ENCODE measurements at places on chromosomes 13 and 19.

- DNase-seq: peak; percentile 26
These were observed 1.2 kb downstream of the BRCA2 start for GRCh38 chr13:32316501-32316900.

DNA sequence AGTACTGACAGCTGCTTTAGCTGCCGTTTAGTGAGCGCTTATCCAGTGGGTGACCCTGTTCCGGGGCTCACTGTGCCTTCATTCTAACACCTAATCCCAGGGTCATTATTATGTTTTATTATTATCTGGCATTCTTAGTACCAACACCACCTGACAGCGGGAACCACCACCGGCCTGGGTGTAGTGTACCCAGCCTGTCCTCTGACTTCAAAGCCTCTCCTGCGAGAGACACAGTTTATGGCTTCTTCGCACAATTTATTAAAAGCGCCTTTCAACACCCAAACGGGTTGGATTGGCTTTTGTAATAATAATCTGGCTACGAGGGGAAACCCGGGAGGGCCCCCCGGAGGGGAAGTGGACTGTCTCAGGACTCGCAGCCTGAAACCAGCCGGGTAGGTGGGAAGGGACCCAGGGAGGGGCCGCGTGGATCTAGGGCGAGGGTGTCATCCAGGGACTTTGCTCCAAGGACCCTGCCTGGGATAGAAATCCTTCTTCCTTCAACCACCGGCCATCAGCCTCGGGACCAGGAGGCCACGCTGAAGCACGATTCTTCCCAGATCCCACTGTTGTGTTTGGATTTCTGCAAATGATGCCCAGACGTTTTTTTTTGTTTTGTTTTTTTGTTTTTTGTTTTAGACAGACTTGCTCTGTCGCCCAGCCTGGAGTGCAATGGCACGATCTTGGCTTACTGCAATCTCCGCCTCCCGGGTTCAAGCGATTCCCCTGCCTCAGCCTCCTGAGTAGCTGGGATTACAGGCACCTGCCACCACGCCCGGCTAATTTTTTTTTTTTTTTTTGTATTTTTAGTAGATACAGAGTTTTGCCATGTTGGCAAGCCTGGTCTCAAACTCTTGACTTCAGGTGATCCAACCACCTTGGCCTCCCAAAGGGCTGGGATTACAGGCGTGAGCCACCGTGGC, 1.6 kb upstream of the ZBTB7A start:
- DNase-seq: peak; percentile 43

GRCh38 chr13:100542826-100543156, 45.8 kb downstream of the GGACT start:
- DNase-seq: peak; percentile 44

- peak; percentile 90 for DNase-seq
These were observed 14.3 kb downstream of the ZBTB7A start for GRCh38 chr19:4052114-4052992.

DNA sequence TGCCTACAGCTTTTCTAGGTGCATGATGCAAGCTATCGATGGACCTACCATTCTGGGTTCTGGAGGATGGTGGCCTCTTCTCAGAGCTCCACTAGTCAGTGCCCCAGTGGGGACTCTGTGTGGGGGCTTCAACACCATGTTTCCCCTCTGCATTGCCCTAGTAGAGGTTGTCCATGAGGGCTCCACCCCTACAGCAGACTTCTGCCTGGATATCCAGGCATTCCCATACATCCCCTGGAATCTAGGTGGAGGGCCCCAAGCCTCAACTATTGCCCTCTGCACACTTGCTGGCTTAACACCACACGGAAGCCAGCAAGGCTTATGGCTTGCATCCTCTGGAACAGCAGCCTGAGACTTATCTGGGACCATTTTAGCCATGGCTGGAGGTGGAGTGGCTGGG, 1299.9 kb upstream of the MIR17HG start:
- DNase-seq: no peak

DNA sequence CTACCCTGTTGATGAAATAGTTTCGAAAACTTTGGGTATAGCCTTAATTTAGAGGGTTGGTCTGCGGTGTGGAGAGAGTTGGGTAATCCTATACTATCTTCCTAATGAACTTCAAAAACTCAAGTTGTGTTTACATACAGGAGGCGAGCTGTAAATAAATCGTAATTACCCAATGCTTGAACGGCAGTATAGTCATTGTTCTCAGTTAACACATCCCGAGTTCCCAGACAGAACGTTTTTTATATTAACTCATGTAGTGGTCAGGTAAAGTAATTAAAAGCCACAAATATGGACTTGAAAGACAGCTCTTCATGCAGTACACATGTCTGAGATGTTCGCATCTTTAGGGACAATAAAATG, 1.5 kb downstream of the PDS5B start:
- DNase-seq: no peak

- DNase-seq: no peak
These were observed 11.2 kb upstream of the COMP start for GRCh38 chr19:18802354-18802753.

DNA sequence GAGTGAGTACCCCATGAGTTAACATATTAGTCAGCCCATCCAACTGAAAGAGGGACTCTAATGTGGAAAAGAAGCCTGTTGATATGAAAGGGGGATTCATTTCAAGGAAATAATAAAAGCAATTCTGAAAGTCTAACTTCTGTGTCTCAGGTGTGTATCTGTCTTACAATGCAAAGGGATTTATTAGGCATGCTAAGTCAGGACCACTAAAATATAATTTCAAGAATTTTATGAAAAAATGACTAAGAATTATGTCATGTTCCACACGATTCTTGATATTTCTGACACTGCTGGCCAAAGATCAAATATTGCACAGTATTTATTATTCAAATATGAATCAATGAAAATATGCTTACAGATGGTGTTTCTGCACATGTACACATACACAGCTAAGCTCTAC, 130.8 kb downstream of the KLF12 start:
- DNase-seq: no peak

DNA sequence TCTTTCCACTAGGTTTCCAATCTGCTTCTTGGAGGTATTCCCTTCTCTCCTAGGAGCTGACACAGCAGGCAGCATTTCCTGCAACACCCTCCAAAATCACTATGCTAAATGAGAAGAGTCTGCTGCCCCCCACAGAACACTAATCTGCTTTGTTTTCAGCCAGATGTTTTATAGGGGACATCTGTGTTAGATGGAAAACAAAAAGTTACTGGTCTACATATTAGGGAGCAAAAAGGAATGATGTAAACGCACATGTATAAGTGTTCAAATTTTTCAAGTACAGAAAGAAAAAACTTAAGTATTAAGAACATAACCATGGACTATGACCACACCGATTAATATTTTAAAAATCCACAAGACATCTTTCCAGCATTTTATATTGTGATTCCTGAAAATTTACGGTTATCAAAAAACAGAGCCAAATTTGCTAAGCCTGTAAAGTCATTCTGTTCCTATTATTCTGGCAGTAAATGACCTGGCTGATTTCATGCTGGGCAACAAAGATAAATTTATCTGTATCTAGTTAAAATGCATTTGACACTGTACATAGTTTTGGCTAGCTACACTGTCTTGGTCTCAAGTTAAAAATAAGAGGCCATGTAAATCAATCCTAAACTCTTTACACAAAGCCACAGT, 63.3 kb downstream of the DCLK1 start:
- DNase-seq: no peak

- DNase-seq: peak; percentile 66
These were observed 90.5 kb upstream of the SLC15A1 start for GRCh38 chr13:98842858-98843481.

GRCh38 chr13:22812793-22813192, 368.0 kb upstream of the SGCG start:
- no peak for DNase-seq

- no peak for DNase-seq
These were observed 541.0 kb downstream of the FGF9 start for GRCh38 chr13:22211876-22212275.

DNA sequence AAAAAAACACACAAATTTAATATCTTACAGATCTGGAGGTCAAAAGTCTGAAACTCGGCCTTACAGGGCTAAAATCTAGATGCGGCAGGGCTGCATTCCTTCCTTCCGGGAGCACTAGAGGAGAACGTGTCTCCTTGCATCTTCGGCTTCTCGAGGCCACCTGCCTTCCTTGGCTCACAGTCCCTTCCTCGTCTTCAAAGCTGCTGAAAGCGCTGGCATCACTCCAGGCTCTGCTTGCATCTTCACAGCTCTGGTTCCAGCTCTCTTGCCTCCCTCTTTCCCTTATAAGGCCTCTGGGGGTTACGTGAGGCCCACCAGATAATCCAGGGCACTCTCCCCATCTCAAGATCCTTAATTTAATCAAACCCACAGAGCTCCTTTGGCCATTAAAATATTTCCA, 10.5 kb downstream of the XRCC1 start:
- no peak for DNase-seq

DNA sequence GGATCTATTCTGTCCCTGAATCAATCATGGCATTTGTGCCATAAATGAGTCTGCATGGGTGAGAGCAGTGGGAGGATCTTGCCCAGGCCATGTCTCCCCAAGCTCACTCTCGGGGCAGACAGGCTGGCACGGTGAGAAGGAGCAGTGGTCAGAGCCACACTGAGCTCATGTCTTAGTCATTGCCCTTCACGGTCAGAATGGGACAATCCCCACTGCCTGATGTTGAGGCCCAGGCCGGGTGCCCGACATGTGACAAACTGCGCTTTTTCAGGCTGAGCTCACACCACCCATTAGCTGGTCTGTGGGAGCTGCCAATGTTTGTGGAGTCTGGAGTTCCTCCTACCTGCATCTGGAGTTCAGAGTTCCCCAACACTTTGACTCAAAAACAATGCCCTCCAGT, 481.9 kb downstream of the COG6 start:
- DNase-seq: no peak

DNA sequence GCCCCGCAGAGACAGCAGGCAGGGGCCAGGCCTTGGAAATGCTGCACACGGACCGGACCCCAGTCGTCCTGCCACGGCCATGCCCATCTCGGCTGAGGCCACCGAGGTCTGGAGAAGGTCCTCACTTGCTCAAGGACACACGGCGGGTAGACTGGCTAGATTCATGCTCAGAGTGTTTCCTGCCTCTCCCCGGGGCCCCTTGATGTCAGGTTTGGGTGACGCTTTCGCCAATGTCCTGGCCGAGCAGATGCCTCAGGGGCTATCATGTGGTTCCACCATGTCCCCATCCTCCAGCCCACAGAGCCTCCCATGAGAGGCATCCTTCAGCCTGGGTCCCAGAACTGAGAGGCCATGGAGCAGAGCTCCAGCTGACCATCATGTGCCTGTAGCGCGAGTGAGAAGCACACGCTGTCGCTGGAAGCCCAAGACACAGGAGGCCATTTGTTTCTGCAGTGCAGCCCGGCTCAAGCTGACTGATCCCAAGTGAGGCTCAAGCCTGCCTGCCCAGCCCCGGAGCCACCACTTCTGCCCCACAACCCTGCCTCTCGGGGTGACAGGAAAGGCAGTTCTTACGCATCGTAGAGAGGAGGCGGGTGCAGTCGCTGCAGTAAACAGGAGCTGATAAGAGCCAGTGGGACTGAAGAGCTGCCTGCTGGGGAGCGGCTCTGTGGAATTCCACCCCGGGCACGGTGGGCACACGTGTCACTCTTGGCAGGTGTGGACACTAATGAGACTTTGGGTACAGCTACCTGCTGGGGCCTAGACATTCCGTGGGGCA, 53.9 kb upstream of the GAS6 start:
- no peak for DNase-seq

- DNase-seq: no peak
These were observed 79.7 kb upstream of the MBNL2 start for GRCh38 chr13:97142452-97142851.

DNA sequence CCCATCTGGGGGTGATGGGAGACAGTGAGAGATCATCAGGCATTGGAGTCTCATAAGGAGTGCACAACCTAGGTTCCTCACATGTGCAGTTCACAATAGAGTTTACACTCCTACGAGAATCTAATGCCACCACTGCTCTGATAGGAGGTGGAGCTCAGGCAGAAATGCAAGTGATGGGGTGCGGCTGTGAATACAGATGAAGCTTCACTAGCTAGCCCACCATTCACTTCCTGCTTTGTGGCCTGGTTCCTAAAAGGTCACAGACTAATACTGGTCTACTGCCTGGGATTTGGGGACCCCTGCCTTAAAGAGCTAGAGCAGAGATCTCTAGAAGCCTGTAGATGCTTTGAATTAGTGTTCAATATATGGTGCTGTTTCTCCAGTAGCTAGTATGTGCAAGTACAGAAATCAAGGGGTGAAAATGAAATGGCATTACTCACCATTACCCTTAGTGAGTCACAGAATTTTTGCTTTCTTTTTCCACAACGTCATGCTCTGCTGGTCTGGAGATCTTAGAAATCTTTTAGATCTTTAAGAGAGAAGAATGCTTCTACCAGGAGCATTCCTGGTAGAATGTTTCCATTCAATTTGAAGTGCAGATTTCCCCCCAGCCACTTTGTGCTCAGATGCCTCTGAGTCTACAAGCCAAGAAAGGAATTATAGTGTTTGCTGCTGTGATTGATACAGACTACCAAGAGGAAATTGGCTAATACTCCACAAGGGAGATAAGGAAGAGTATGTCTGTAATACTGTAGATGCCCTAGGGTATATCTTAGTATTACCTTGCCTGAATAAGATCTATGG, 2301.2 kb downstream of the PCDH9 start:
- no peak for DNase-seq

- DNase-seq: no peak
These were observed 3.5 kb downstream of the FOSB start for GRCh38 chr19:45471111-45471930.

DNA sequence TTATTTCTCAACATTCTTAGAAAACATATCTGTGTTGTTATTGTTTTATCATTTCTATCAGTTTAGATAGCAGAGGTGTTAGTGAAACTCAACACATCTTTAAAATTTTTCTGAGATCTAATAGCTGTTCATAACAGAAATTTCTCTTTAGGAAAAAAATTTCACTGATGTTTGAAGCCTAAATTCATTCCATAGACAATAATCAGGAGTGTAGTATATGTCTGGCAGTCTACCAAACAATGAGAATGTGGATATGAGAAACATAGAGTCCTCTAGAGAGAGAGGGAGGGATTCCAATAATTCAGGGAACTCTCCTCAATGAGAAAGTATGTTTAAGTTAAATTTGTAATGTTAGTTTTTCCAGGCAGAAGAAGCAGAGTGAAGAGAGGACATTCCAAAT, 118.2 kb upstream of the EDNRB start:
- no peak for DNase-seq

DNA sequence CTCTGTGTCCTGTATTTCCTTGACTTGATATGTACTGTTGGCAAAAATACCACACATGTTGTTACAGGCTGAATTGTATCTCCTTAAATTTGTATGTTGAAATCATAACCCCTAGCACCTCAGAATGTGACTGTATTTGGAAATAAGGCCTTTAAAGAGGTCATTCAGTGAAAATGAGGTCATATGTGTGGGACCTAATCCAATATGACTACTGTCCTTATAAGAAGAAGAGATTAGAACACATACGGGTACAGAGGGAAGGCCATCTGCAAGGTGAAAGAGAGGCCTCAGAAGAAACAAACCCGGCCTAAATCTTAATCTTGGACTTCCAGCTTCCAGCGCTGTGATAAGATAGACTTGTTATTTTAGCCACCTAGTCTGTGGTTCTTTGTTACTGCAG, 202.5 kb downstream of the NUFIP1 start:
- DNase-seq: no peak

GRCh38 chr19:14416817-14417231, 2.3 kb downstream of the DDX39A start:
- peak; percentile 34 for DNase-seq

Measured in CD14-positive monocyte (primary cell).